ENCODE measurements at places on chromosomes 1 and 21.

- DNase-seq: no peak
Observed at GRCh38 chr1:85628791-85629531, 48.4 kb downstream of the CCN1 start.

DNA sequence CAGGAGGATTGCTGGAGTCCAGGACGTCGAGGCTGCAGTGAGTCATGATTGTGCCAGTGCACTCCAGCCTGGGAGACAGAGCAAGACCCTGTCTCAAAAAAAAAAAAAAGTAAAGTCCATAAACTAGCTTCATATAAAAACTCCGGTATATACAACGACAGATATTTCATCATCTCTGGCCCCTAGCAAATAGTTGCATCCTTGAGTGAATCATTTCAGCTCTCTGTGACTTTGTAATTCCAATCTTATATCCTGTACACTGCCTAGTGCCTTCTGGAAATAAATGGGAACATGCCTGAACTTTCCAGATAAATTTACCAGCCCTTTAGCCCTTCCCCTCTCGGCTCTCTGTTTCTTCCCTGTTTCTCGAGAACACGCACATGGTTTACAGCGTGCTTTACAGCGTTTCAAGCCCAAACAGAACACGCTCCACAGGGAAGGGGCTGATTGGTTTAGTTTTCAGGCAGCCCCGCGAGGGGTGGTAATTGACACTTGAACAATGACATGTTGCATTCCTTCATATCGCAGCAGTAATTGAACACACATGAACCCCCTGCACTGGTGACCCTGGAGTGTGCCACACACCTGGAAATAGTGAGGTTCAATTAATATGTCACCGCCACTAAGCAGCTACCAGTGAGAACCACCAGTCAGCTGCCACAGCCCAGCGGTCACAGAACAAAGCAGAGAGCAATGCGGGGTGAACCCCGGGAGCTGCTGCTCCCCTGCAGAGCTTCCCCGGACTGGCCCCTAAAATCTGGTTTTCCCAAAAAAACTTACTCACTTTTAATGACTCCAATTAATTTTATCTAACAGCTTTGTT is 35.7 kb upstream of the SIM2 start:
- DNase-seq: no peak

DNA sequence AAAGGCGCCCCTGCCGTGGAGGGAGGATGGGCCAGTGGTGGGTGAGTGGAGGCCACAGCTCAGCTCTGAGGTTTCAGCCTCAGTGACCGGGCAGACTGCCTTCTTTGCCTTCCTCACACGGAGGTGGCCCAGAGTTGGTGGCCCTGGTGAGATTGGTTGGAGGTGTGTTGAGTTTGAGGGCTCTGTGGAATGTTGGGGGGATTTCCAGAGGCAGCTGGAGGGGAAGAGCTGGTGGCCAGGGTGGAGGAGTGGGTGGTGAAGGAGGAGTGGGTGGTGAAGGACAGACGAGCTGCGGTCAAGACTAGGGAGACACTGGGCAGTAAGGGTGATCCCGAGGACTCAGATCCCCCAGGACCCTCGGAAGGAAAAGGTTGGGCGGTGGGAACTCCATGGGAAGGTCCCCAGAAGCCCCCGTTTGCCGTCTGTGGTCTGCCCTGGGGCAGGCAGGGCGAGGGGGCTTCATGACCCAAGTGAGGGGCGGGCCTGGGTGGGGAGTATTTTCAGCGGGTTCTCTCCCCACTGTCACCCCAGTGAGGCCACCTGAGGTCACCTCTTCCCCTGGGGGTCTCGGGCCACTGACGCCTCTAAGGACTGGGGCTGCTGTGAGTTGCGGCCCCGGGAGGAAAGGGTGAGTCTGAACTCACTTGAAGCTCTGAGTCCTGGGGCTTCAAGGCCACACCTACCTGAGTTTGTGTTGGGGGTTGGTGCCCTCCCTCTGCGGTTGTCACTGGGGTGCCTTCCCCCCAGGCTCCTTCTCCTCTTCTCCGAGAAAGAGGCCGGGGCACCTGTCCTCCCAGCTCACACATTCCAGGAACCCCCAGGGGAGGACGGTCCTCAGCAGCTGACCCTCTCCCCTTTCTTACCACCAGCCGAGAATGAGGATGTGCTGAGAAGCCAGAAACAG is 22.7 kb upstream of the PIK3CD start:
- no peak for DNase-seq

GRCh38 chr1:207910591-207911354 is at the start of gene CD34:
CD34 (minus strand) TSS chr1:207911125; CDS start chr1:207911080, 45 bp downstream.
- DNase-seq: peak; percentile 25

GRCh38 chr1:30901798-30902581 is 6.6 kb downstream of the SDC3 start:
- no peak for DNase-seq

DNA sequence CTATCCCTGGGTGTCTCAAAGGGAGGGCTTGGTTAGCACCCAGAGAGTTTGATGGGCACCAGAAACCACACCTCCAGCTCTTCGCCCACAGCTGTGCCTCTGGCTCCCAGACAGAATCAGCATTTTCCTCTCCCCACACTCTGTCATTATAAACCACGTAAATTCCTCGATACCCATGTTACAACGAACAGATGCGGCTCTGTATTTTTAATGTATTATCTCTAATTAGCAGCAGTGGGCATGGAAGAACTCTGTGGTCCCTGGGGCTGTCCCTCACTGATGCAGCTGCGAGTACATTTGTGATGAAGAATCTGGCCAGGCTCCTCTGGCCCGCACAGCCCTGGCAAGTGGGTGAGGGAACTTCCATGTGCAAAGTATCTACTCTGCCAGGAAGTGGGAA is 10.8 kb downstream of the HMGB4 start:
- DNase-seq: no peak

DNA sequence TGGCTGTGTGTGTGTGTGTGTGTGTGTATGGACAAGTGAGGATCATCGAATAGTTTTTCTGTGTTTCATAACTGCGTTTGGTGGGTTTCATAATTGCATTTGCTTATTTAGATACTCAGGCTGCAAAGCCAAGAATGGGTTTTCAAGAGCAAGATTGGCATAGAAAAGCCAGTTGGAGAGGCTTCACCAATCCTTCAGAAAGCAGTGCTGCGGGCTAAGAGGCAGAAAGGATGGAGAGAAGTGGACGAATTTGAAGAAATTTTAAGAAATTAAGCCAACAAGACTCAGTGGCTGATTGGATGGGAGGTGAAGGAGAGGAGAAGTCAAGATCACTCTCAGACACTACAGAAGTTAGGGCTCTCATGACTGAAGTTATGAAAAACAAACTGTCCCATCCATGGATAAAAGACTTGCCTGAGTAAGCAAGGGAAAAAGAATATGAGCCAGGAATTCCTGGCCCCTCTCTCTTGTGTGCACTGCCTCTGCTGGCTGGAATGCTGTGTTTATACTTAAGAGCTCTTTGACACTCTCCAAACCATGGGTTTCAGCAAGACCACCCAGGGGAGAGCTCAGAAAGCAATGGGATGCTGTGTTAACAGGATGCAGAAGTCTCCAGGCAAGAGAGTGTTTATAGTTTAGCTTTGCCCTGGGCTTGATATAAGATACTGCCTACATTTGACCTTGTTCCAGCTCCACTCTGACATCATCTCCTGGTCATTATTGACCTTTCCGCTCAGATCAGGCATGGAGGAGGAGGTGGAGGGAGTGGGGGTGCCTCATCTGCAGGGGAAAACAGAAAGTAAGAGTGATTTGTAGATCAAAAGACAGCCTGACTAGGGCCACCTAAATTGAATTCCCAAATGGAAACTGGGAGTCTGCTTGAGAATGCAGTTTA is 232.0 kb upstream of the PLXNA2 start:
- DNase-seq: no peak

GRCh38 chr1:117758444-117759316 is 152.8 kb downstream of the TENT5C start:
- DNase-seq: peak; percentile 80

GRCh38 chr1:92298213-92298572 is 594 bp downstream of the GLMN start:
- DNase-seq: no peak

- no peak for DNase-seq
Observed at GRCh38 chr21:32364387-32364786, 28.4 kb downstream of the URB1 start.

GRCh38 chr21:15425049-15425448 is 304.7 kb upstream of the USP25 start:
- no peak for DNase-seq

DNA sequence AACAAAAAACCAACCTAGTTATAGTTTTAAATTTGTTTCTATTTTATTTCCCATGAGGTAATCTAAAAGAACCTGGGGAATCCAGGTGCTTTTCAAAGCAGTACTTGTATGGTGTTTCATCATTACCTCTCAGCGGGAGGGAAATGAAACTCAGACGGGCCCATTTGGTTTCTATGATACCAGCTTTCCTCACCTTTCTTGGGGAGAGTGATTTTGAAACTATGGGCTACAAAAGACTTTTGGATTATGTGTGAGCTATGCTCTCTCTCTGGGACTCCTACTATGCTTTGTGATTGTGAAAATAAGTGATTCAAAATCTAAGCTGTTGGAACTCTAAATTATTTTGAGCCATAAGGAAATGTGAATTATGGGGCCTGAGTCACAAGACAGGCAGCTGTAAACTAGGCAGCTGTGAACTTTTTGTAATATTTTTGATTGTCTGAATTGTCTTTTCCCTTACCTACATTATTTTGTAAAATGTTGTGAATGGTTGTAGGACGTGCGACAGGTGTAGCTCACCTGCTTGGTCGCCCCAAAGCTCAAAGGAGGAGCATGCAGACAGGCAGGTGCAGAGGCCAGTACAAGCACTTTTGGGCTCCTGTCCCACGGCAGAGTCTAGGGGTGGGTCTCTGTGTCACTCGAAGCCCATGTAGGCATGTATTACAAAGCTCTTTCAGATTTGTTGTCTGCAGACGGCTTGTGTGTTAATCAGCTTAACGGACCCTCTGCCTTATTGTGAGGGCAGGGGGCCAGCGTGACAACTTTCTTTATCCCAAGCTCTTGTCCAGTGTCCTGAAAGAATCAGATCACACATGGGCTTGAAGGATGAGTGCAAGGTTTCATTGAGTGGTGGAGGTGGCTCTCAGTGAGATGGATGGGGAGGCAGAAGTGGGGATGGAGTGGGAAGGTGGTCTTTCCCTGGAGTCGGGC is 64.8 kb upstream of the BACH1 start:
- DNase-seq: no peak

DNA sequence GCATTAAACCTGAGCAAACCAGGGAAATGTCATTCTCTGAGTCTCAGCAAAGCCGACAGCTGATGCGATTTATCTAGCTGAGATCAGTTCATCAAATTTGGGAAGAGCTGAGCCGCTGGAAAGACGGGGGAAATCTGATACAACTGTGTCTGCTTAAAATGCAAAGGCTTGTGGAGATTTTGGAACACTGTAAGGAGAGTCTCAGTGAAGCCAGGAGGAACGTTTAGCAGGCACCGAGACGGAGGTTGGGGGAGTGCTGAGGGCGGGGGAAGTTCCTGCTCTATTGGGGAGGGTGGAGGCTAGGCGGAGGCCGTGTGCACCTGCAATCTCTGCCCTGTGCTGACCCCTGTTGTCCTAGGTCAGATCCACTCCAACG is 143.2 kb upstream of the CSF3R start:
- DNase-seq: no peak

DNA sequence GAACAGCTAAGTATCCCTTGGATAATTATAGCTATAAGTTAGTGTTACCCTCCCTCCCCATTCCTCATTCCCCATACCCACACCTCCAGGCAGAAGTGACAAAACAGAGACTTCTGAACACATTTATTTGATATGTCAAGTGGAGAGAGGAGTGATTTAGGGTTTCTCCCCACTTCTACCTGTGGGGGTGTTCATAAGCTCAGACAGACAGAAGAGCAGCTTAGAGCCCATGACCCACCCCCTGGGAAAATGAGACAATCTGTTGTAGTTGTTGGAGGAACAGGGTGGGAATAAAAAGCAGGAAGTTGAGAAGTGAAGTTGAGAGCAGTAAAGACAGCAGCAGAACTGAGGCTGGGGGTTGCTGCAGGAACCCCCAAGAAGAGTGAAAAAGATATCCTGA is 1.5 kb upstream of the LIX1L start:
- no peak for DNase-seq

DNA sequence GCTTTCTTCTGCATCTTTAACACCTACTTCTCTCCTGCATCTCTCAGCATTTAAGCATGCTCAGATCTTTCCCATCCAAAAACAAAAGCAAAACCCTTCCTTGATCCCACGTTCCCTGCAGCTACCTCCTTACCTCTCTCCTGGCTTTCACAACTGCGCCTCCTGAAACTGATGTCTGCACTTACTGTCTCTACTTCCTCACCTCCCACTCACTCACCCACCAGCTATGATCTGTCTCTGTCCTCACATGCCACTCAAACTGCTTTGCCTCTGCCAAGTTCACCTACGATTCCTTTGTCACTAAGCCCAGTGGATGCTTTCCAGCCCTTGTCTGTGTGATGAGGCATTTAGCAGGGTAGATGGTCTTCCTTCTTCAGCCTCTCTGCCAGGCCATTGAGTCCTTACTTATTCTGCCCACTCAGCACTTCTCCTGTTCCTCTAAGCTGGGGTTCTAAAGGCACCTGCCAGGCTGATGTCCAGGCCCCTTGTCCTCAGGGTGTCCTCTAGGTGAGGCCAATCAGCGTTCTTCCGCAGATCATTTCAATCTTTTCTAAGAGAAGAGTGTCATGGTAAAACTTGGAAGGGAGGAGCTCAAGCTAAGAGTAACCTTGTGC is 10.0 kb upstream of the GJB3 start:
- DNase-seq: no peak

- no peak for DNase-seq
Observed at GRCh38 chr1:90382161-90382560, 334.9 kb downstream of the BARHL2 start.

DNA sequence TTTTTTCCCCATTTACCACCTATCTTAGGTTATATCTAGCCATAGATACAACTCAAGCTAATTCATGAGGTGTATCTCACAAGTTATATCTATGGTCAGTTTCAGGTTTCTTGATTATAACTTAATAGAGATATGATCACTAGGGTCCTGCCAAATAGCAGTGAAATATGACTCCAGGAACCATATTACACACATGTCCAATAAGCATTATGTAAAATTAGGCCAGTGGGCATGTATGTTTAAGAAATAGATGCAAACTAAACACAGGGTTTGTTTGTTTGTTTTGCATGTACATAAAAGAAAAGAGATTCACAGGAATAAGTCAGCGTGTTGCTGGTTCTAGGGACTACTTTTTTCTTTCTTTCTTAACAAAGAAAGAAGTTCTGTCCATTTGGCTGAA is 112.5 kb upstream of the ST6GALNAC5 start:
- DNase-seq: no peak

DNA sequence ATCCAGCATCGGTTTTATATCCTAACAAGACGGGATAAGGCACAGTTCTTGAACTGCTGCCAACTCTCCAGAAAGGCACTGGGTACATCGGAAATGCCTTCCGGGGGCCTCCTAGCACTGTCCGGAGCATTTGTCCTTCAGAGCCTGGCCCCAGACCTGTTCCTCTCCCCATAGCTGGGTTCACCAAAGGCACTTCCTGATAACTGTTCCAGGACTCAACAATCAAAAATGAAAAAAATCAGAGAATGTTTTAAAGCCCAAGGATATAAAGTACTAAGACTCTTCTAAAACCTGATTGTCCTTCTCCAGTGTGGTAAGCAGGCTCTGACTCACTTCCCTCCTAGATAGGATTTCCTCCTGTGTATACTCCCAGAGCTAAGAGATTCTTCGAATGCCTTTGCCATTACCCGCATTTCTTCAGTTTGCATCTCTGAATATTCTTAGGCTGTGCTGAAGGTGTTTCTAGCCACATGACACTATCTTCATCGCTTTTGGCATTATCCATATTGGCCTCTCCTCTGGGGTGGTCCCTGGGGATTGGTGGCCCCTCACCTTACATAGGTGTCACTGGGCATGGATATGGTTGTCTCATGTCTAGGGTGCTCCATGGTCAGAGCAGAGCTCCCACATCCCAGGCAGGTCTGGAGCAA is 112.9 kb downstream of the ZBTB18 start:
- DNase-seq: no peak

- DNase-seq: no peak
Observed at GRCh38 chr1:225855503-225856300, 26.5 kb downstream of the TMEM63A start.

Measured in neural crest cell (in vitro differentiated cells).